ENCODE measurements at places on chromosomes 1 and 21. TPM values are rescaled to one million over a fixed set of nuclear protein-coding genes. Genes with fewer than 3 reads are reported as not detected.

Gene COL24A1
- polyA plus RNA-seq = 0.09 TPM

Gene NPHS2
- polyA plus RNA-seq = not detected

Gene LAMC1
- polyA plus RNA-seq = not detected

Gene SSR2
- 469 TPM for polyA plus RNA-seq

DNA sequence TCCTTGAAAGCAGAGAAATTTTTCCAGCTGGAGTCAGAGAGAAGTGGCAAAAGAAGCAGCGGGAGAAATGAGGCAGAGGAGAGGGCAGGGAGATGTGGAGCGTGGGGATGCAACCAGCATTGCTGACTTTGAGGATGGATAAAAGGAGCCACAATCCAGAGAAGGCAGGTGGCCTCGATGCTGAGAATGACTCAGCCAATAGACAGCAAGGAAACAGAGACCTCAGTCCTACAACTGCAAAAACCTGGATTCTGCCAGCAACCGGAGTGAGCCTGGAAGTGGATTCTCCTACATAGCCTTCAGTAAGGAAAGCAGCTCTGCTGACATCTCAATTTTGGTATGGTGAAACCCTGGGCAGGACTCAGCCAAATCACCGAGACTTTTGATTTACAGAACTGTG is 128.9 kb upstream of the ATP1B1 start:
- no peak for DNase-seq

- DNase-seq = no peak
Measured at GRCh38 chr21:33035147-33035546, 9.4 kb downstream of the OLIG2 start.

DNA sequence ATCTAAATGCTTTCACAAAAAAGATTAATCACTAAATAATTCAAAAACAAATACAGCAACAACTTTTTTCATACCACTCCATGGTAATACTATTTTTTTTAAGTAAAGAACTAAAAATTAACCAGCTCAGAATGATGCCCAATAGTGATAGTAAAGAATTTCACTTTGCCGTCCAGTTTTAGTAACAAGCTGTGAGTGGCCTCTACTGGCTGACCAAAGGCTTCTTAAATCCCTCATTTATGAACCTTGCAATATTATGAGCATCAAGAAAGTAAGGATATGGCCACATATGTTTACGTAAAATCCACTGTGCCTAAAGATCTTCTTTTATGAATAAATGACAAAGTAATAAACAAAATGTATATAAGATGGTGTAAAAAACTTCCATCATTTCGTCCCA is 108.6 kb downstream of the GPATCH2 start:
- no peak for DNase-seq

DNA sequence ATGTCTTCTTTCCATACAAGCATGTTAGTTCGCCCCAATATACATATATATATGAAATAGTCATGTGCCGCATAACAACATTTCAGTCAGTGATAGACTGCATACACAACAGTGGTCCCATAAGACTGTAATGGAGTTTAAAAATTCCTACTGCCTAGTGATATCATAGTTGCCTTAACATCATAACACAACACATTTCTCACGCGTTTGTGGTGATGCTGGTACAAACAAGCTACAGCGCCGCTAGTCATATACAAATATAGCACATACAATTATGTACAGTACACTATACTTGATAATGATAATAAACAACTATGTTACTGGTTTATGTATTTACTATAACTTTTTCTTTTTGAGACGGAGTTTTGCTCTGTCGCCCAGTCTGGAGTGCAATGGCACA is 10.7 kb upstream of the SLAMF8 start:
- DNase-seq = no peak

GRCh38 chr21:22575165-22575584 is 1577.0 kb downstream of the NCAM2 start:
- no peak for DNase-seq

DNA sequence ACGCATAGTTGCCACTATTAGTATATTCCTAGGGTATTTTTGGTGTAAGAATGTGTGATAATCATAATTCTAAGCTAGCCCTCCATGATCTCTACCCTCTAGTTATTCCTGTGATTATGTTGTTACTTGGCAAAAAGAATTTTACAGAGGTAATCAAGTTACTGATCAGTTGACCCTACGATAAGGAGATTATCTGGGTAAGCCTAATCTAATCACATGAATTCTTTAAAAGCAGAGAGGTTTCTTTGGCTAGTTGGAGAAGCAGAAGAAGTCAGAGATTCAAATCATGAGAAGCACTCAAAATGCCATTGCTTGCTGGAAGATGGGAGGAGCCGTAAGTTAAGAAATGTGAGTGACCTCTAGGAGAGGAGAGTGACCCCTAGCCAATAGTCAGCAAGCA is 72.7 kb downstream of the RPE65 start:
- DNase-seq = no peak

DNA sequence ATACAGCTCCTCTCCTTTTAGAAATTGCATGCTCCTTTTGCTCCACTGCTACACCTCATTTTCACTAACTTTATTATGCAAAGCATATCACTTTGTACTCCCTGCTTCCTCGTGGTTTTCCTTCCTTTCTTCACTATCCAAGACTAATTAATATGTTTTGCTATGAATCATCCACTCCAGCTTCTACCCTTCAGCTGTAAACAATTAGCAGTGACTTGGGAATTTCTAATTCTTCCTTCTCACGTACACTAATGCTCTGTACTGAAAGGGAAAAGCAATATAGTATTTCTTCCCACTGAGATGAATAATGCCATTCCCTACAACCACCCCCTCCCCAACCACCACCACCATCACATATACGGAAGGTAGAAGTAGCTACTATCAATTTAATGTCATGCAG is 1917.0 kb downstream of the MRPL39 start:
- no peak for DNase-seq

DNA sequence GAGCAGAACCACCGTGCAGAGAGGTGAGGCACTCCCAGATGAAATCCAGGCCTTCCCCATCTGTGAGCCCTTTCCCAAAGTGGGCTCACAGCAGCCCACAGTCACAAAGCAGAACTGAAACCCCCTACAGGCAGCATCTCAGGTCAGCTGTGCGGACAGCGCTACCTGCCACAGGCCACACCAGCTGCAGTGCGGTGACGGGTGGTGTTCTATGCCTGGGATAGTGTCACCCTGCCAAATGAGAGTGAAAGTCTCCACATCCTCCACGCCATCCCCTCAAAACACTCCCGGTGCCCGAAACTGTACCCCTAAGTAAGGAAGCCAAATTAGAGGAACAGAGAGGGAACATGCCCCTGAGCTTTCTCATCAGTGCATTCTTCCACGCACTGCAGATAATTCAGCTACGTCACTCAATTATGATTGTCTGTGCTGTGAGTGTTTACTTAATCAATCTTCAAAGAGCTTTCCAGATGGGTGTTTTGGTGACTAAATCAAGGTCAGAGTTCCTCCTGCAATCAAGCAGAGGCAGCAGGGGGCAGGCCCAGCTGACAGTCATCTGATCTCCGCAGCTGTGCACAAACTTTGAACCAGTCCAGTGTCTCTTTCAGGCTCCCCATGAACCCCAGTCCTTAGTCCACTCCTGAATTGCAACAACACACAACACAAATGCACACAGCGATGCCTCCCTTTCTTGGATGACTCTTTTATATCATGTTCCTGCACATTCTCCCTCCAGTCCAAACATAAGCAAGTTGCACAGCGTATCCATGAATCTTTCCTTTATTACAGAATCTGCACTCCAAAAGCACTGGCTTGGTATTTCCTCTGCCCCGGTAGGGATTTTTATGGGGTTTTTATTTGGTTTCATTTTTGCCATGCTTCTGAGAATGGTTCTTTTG is 150.0 kb downstream of the TOMM20 start:
- DNase-seq = no peak

DNA sequence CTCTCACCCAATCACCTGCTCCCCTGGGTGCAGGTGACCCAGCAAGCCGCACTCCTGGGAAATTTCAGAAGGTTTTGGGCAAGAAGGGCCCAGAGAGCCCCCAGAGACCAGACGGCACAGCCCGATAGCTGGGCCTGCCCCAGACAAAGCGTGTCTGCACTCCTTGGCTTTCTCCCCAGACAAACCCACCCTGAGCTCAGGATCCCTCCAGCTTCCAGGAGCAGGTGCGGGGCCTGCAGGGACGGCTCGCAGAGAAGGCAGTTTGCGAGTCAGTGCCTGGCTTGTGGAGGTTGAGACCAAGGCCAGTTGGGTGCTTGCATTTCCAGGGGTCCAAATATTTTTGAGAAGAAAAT is 6.7 kb downstream of the PDE9A start:
- no peak for DNase-seq

DNA sequence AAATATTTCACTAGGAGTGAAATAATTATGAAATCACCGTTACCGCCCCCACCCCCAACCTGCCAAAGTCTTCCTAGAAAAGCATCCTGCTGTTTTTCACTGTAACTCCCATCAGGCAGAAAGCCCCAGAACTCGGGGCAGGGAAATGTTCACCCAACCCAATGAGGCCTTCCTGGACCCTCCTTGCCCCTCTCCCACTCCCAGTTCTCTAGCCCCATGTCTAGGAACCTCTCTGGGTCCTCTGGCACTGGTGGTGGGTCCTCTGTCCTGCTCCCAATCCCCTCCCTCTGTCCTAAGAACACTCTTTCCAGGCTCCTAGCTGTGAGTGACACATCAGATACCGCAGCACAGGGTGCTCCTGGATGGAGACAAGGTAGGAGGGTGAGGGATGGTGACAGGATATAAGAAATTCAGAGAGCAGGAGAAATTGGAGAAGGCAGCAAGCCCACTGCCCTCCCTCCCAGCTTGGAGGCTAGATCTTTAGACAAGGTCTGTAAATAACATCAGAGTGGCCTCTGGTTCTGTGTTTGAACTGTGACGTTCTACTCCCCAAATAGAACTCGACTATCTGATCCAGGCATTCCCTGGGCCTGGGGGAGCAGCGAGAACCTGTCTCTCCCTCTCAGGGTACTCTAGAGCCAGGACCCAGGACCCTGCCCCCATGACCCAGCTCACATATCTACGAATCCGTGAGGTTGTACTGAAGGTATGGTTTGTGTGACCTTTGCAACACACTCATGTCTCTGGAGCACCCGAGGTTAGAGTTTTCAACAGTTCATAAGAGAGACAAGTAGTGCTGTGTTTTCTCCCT is 23.3 kb upstream of the BTG2 start:
- no peak for DNase-seq
